ENCODE measurements at places on chromosomes 7 and 10. TPM values are rescaled to one million over a fixed set of nuclear protein-coding genes. Genes with fewer than 3 reads are reported as not detected.

NUDT1 gene
- total RNA-seq, result 27.2 TPM

UTF1 gene
- not detected for total RNA-seq

FOXI2 gene
- not detected for total RNA-seq

- DNase-seq, result no peak
These were observed 28.9 kb downstream of the FBXW4 start for GRCh38 chr10:101666083-101666482.

- no peak for DNase-seq
These were observed 170.4 kb upstream of the LRRTM3 start for GRCh38 chr10:66755474-66755873.

GRCh38 chr7:129176916-129177710, 11.3 kb upstream of the SMO start:
- DNase-seq, result no peak

GRCh38 chr7:42744746-42745145, 167.1 kb downstream of the C7orf25 start:
- DNase-seq, result no peak

DNA sequence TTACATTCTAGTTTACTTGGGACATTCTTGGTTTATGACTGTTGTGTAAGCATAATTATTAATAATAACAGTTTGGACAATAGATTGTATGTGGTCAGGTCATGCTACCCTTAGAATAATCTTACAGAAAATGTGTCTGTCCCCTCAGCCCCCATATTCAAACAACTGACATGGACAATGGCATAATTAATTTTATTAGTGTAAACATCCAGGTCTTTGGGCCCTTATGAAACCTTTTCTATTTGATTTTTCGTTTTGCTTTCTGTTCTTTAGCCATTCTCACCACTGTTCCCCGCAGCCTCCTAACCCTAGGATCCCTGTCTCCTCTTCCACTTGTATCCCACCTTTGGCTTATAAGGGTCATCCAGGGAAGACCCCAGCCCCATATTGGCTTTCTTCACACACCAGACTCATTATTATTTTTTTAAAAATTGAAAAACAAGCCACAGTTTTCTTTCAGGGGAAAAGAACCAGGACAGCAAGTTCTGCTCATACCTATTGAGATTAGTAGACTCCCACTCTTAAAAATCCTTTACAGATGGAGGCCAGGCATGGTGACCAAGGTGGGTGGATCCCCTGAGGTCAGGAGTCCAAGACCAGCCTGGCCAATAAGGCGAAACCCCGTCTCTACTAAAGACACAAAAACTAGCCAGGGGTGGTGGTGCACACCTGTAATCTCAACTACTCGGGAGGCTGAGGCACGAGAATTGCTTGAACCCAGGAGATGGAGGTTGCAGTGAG, 11.5 kb downstream of the VIM start:
- no peak for DNase-seq

GRCh38 chr7:30225863-30226613, 58.4 kb upstream of the ZNRF2 start:
- DNase-seq, result peak; percentile 86

DNA sequence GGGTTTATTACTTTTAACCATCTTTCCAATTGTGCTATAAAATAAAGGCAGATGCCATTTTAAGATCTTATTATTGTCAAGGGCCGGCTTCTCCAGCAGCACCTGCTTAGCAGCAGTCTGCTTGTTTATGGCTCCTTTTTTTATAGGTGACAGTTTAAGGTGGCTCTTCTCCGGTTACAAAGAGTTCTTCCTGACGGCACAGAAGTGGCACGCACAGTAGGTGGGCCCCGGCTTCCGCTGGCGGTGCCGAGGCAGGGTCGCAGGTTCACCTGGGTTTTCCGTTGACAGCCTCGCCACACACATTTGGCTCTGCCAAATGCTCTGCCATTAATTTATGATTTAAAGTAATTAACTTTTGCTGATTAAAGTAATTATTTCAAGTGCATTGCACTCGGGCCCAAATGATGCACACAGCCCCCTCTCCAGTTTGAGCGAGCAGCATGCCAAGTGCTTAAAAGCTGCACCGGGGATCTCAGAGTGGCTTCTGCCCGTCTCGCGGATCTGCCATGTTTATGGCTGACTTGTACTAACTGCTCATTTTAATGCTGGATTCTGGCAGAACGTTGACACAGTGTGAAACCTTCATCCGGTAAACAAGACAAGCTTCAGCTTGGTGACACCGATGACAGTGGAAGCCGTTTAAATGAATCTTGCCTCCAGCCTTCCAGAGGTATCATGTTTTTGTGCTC, 355.1 kb upstream of the MKI67 start:
- DNase-seq, result no peak

GRCh38 chr7:20408467-20408826, 77.7 kb downstream of the ITGB8 start:
- DNase-seq, result peak; percentile 80

DNA sequence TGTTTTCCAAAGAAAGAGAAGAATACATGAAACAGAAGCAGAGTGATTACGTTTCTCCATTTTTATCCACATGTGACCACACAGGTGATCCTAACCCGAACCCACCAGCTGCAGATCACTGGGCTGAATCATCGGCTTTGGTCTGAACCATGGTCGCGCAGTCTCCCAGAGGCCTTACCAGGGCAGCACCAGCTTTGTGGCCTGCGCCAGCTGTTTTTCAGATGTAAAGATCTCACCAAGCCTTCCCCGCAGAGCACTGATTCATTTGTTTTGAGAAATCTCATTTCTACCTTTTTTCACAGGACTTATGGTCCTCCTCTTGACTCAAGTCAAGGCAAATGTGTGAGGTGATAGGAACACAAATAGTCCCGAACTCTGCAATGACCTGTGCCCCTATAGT, 207.0 kb upstream of the PPP2R2D start:
- DNase-seq, result no peak

- no peak for DNase-seq
These were observed 22.3 kb downstream of the ZNF783 start for GRCh38 chr7:149284343-149284742.

DNA sequence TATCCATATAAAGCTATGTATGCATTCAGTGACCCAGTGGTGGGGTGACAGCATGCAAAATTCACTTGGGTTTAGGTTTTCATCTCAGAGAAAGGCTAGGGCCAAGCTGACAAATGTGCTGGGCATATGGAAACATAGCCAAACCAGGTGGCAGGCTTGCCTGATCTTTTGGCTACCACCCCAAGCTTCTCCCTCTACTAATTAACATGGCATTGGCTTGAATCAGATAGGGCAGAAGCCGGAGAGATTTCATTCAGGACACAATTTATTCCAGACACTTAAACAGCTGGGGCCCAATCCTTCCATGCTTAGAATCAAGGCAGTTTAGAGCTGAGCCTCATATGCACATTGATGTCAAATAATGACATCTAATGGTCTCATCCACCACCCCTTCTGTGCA, 95.5 kb upstream of the AGK start:
- no peak for DNase-seq

GRCh38 chr7:66047426-66047825, 28.2 kb upstream of the ASL start:
- peak; percentile 93 for DNase-seq

DNA sequence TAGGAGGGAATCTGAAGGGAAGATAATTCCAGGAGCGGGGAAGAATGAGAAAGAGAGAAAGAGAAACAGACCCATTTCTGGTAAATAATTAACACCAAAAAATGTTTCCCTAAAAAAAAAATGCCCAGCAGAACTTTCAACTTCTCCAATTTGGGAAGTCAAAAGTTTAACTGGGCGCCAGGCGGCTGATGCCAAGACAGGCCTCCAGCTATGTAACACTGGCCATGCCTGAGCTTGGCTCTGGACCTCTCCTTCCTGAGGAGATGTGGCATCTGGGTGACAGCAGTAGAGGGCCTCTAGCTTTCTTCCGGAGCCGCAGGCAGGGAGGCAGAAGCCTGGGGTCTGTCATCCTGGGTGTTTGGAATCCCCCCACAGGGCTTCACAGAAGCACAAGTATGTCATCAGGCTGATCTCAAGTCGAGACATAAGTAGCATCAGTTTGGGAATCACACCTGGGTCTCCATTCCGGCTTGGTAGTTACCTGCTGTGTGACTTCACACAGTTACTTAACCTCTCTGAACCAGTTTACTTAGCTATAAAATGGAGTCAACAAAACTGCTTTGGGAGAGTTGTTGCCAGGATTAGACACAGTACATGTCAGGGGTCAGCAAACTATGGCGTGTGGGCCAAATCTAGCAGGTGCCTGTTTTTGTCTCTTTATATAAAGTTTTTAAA, 50.5 kb upstream of the TCF7L2 start:
- DNase-seq, result no peak

GRCh38 chr10:101569622-101570427, 18.2 kb downstream of the POLL start:
- DNase-seq, result peak; percentile 69

DNA sequence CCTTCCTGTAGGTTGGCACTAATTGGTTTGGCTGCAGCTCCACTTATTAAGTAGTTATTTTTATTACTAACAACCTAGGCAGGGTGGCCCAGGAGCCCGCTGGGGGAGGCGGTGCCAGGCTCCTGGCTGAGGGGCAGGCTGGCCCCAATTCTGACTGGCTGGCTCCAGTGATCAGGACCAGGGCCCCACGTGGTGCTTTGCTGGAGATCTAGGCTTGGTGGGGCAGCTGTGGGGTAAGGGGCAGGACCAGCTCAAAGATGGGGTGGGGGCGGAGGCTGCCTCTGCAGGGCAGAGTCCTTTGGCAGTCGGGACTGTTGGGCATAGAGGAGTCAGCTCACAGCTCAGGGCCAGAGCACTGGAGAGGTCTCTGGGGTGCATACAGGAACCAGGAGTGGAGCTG, 2.4 kb downstream of the ASL start:
- no peak for DNase-seq

DNA sequence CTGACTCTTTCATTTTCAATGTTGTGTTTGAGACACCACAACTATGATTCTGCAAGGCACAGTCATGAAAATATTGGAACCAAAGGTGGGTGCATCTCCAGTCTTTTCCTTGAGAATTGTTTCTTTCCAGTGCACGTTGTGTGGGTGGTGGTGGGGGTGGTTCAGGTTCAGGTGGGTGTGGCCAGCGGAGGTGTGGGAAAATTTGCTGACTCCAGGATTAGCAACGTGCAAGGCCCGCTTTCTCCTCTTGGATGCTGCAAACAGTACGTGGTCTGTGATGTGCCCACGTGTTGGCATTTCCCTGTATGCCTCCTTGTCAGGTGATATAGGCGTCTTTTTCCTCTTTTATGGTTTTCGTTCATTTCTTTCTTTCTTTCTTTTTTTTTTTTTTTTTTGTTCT, 59.1 kb downstream of the CAMK1D start:
- no peak for DNase-seq

DNA sequence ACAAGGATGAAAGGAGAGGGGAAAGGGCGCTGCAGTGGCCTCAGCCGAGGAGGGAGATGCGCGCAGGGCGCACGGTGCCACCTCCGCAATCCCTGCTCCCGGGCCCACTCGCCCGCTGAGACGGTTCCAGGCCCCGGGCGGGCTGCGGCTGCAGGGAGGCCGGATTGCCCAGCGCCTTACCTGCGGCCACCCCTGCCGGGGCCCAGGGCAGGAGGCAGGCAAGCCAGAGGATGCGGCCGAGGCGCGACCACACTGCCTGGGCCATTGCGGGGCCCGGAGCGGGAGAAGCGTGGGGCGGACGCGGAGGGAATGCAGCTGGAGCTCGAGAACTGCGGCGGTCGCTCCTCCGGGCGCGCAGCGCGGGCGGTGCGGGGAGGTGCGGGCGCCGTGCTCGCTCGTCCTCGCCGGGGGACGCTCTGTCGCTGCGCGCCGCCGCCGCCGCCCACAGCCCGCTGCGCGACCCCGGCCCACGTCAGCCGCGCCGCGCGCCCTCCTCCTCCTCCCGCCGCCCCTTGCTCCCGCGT, at the start of gene TMEM130:
TMEM130 (minus strand) TSS at position 418 of the 524 bp plus-strand sequence; CDS start at position 265, 153 bp downstream.
- DNase-seq, result no peak
